Brain microvascular endothelial cell (primary cell): ENCODE measurements at places on chromosomes 4 and X.

DNA sequence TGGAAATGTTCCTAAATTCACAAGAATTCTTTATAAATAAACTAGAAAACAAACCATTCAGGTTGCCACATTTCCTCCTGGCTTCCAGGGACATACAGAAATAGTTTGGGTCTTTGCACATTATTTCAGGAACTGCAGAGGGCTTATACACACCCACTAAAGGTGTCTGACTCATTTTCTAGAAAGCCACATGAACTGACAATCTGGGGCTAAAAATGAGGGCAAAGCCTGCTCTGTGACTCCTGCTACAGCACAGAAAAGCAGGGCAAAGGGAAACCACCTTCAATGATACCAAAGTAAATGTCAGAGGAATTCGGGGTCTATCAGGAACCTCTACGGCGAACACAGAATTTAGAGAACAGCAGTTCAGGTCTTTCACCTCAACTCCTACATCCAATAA is 112.2 kb upstream of the MAP3K15 start:
- DNase-seq, result no peak

- DNase-seq, result no peak
Measured at GRCh38 chrX:2618516-2618915, 72.6 kb upstream of the CD99 start.

- no peak for DNase-seq
Measured at GRCh38 chr4:159598602-159599001, 495.7 kb downstream of the RAPGEF2 start.

- DNase-seq, result no peak
Measured at GRCh38 chrX:41445171-41445570, 2.0 kb upstream of the NYX start.

DNA sequence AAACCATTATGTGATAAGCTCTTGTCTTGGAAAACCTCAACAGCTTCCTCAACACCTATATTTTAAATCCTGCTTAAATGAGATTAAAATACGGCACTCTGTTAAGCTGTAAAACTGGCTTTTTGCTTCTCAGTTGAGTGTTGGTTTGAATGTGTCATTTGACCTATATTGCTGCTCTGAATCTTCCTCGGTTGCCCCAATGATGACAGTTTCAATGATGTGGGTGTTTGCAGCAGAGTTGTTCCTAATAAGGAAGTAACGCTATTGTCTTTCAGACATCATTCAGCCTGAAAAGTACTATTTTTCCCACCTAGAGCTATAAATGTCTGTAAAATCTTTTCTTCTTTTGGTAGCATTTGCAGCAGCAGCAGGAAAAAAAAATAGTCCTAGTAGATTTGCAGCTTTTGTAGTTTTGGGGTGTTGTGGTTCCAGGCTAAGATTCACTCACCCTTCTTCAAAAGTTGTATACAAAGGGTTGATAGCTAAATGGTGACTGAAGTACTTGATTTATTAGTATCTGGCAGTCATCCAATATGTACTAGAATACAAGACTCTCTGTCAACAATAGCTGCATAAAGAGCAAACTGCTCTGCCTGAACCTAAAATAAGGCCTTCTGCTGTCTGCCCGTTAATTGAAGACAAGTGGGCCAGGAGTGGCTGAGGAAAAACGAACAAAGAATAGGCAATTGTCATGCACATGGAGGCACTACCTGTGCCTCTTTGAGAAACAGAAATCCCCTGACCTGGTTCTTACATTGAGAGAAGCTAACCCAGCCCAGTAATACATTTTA is 333.1 kb downstream of the IL1RAPL1 start:
- no peak for DNase-seq

GRCh38 chr4:94621491-94622080 is 136.2 kb upstream of the BMPR1B start:
- DNase-seq, result peak; percentile 23

DNA sequence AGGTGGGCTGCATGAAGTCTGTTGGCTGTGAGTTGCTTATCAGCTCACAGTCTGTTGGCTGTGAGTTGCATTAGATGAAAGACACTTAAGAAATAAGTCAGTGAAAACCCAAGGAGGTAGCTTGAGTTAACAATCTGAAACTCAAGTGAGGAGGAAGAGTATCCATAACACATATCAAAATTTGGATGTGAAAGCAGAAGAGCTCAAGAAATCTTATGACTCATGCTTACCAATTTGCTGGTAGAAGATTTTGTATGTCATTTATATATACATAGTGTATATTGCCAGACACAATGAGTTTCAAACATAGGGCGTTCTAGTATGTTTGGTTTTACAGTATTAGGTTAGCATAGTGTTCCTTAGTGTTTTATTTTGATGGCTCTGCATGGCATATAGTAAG is 107.4 kb downstream of the DDIT4L start:
- no peak for DNase-seq

DNA sequence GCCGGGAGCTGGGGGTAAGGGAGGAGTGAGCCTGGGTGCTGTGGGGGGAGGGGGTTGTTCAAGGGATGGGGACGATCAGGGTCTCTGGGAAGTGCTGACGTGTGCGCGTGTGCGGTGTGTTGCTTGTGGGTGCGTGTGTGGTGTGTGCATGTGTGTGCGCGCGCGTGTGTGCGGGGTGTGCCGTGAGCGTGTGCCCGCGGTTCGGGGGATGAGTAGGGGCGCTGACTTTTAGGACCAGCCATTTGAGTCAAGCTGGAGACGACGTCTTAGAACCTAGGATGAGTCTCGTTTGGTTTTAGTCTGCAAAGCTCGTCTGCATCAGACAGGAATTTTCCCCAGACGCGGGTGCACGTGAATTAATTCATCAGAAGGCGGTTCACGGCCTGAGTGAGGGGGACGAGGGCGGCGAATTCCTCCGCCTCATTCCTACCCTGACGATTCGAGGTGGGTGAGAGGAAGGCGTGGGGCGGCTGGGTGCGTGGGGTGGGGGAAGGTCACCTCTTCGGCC is 950 bp upstream of the TMEM271 start:
- no peak for DNase-seq

- no peak for DNase-seq
Measured at GRCh38 chr4:96170198-96170597, 330.3 kb downstream of the PDHA2 start.

DNA sequence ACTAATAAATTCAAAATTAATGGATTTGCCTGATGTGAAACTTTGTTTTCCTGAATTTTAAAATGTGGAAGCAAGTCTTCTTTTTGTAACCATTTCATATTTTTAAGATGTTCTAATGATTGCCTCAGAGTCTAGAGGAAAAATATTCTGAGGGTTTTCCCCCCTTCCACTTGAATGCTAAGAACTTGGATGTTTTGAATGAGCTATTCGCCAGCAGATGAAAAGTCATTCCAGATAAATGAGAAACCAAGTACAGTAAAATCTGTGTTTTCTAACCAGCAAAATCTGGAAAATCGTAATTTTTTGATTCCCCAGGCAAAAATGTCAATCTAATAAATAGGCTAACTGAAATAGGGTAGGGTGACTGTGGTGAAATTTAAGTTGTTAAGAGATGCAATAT is 45.6 kb downstream of the SLIT2 start:
- no peak for DNase-seq

- DNase-seq, result no peak
Measured at GRCh38 chr4:99071159-99071558, 17.4 kb downstream of the ADH5 start.
